ENCODE measurements at places on chromosomes 4 and X.

GRCh38 chrX:74781507-74782034 lies 143.7 kb downstream of the NEXMIF start:
- no peak for DNase-seq

DNA sequence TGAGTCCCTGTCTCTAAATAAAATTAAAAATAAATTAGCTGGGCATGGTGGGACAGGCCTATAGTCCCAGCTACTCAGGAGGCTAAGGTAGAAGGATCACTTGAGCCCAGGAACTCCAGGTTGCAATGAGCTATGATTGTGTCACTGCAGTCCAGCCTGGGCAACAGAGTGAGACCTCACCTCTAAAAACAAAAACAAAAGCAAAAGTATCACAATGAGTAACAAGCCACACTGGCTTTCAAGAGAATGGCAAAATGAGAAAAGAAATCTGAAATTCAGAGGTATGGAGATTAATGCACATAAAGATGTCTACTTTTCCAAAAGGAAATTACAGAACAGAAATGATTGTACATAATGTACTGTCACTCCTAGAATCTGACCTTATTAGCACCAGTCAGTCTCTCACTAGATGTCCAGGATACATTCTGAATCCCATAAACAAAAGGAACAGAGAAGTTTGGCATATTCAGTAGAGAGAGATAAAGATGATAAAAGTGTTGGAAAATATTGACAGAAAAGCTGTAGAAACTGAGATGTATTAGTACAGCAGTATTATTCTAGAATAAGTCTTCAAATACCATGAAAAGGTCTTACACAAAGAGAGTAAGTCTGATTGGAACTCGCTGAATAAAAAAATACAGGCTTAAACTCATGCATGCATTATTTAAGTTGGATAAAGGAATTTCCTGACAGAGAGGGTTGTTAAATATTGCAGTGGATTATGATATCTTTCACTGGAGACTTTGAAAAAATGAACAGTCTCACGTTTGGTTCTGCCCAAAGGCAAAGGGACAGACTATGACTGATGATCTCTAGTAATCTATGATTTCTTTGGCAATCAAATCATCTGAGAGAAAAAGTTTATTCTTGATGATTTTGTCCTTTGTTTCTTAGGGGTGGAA lies 102.5 kb downstream of the SH3RF1 start:
- DNase-seq = no peak

- no peak for DNase-seq
Measured at GRCh38 chr4:162847945-162848549, 318.6 kb downstream of the NAF1 start.

DNA sequence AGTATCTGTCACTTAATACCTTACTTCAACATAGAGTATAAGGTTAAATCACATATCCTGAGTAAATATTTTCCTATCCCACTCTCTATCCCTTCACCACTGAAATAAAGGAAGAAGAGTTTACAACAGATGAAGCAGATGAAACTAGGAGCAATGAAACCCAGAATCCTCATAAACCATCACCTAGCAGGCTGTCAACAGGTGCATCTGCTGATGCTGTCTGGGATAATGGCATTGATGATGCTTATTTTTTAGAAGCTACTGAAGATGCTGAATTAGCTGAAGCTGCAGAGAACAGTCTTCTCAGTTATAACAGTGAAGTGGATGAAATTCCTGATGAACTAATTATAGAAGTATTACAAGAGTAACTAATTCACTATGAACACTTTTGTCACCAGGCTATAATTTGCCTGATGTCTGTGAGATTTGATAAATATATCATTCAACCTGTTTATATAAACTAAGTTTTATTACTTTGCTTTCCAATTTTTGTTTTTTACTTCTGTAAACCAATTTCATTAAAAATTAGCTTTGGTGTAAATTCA lies 39.4 kb downstream of the CENPU start:
- DNase-seq = no peak

- no peak for DNase-seq
Measured at GRCh38 chr4:86554646-86555045, 39.5 kb upstream of the PTPN13 start.

DNA sequence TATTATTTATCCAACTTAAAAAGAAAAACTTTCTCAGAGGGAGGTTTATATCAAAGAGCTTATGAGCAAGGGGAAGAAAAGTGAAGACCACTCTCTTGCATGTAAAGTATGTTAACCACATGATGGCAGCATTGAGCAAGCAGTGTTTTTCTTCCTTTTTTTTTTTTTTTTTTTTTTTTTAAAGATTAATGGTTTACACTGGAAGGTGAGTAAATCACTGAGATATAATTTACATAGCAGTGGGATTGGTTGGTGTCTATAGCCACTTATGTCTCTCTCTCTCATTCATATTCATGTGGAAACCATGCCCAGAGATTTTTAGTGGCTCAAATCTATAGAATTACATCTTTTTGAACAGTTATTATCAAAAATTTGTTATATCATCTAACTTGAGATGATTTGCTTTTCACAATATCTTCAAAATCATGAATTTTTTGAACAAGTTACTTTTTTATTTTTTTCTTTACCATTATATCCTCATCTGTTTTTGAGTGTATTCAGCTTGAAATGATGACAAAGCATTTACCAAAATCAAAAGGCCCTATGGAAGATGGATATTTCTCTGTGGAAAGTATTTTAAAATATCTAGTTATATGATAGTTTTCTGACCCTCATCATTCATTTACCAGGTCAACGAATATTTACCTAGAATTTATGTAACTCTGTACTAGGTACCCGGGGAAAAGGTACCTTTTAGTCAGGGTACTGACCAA lies 31.6 kb downstream of the MTHFD2L start:
- DNase-seq = no peak

DNA sequence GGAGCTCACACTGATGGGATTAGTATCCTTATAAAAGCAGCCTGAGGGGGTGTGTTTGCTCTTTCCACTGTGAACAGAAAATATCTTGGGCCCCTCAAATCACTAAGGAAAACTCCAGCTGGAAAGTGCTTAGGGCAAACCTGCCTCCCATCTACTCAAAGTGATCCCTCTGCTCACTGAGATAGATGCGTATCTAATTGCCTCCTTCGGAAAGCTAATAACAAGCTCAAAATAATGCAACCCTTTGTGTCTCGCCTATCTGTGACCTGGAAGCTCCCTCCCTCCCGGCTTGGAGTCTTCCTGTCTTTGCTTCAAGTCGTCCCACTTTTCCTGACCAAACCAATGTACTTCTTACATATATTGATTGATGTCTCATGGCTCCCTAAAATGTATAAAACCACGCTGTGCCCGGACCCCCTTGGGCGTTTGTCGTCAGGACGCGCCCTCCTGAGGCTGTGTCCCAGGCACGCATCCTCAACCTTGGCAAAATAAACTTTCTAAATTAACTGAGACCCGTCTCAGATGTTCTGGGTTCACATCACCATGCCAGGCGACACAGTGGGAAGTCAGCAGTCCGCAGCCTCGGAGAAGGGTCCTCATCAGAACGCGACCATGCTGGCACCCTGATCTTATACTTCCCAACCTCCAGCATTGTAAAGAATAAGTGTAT lies 34.1 kb upstream of the SORCS2 start:
- DNase-seq = no peak

DNA sequence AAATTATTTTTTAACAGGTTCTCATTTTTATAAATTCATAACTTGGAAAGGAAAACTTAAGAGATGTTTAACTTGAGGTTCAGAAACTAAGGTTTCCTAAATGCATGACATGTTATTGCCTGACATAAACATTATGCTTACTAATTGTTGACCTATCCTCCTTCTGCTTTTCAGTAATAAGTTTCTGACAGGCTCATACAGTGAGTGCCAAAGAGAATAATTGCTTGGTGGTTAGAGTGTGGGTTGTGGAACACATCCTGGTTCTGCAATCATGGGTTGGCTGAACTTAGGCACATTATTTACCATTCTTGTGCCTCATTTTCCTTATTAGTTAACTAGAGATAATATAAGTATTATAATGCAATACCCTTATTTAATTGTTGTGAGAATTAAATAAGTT lies 56.5 kb downstream of the BMPR1B start:
- DNase-seq = no peak

- DNase-seq = no peak
Measured at GRCh38 chrX:124028182-124028581, 66.7 kb downstream of the STAG2 start.

DNA sequence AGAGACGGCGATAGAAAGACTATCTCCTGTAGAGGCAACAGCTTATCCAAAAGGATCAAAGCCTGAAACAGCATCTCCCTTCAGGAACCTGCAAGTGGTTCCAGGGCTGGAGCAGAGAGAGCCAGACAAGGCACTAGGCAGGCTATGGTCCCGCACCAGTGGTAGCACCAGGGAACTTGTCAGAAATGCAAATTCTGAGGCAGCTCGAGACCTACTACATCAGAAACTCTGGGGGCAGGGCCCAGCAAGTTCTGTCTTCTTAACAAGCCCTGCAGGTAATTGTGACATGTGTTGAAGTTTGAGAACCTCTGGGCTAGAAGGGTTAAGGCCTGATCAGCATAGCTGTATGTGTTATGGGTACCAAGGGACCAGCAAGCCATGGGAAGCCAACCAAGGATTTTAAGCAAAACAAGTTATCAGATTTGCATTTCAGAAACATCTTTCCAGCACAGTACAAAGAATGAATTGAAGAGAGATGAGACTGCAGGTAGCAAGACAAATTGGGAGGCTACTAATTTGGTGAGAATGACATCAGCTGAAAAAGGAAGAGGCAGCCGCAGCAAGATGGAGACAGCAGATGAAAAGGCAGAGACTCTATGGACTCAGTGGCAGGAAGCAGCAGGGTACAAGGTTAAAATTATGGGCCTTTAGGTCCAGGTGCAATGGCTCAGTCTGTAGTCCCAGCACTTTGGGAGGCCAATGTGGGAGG lies 139.7 kb downstream of the TSPAN5 start:
- DNase-seq = no peak

DNA sequence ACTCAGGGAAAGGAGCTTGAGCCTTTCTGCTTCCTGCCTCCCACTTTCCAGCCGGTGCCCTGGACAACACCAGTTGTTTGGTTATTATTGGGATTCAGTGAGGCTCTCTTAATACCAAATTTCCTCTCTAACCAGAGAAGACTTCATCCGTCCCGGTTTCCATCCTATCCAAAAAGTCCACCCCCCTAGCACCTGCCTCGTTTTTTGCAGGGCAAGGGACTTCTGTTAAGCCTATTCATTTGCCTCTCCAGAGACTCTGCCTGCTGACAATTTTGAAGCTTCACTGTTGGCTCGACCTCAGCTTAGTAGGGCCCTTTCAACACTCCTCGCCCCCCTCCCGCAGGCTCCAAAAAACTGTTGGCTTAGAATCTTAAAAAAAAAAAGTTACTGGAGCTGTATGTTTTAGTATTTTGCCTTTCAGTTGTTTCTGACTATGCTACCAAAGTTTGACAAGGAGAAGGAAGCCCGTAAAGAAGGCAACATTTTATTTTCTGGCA lies 779 bp upstream of the PRSS12 start:
- no peak for DNase-seq

GRCh38 chrX:136260776-136261175 lies 9.6 kb upstream of the MAP7D3 start:
- DNase-seq = no peak

DNA sequence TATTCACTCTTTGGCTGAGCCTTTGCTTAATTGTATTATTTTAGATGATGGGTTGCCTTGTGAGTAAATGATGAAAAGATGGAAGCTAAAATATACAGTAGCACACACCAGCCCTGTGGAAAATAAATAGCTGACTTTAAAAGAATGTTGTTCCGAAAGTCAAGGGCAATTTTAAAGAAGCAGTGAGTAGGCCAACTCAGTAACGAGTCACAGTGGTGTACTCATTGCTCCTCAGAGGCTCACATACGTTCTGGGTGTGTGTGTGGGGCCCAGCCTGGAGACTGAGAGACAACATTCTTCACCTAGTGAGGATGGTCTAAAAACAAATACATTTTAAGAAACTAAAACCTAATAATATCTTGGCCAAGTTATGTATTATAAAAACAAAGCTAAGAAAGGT lies 640.3 kb downstream of the TRIML1 start:
- DNase-seq = no peak

GRCh38 chr4:26793735-26794134 lies 66.9 kb upstream of the STIM2 start:
- DNase-seq = no peak

- no peak for DNase-seq
Measured at GRCh38 chr4:15466596-15466995, 3.1 kb upstream of the CC2D2A start.

All from stimulated activated CD8-positive, alpha-beta memory T cell treated with anti-CD3 and anti-CD28 coated beads, Interleukin-4, amount 100 ng/mL, for 48 hours (primary cell).